ENCODE measurements at places on chromosomes 4 and X.

GRCh38 chr4:124334119-124334518 is 378.4 kb downstream of the ANKRD50 start:
- DNase-seq, result no peak

DNA sequence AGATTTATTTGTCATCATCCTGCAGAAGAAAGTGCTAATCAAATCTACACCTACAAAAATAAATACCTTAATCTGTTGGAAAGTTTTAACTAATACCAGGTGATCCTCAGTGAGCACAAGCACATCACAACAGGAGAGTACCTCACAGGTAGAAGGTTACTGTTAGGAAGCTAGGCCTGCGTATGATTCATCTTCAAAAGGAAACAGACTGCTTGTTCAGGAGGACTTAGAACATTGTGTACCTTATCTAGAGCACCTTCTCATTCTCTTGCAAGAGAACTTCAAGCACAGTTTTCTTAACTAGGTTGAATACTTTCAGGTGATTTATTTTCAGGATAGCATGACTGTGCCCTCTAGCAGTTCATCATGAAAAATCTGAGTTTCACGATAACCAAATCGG is 54.2 kb downstream of the MND1 start:
- no peak for DNase-seq

- DNase-seq, result no peak
These were observed 171.6 kb upstream of the MAP3K15 start for GRCh38 chrX:19686876-19687275.

DNA sequence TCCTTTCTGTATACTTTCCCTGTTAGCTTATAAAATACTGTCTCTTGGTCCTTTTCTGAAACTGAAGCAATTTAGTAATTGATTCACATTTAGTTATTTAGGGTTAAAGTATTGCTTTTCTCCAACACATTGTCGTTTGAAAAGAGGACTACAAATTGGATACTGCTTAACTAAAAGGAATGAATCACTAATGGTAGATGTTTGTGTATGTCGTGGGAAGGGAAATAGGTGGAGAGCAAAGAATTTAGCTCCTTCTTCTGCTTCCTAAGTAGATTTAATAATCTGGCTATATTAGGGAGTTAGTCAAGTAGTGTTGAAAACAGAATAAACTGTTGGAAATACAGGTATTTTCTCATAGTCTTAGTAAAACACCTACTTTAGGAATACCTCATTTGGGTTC is 27.9 kb downstream of the SLAIN2 start:
- no peak for DNase-seq

- peak; percentile 83 for DNase-seq
These were observed 1.2 kb downstream of the MSN start for GRCh38 chrX:65668377-65669310.

Data from hematopoietic multipotent progenitor cell (in vitro differentiated cells).